Fibroblast of the aortic adventitia (primary cell): ENCODE measurements at places on chromosomes 4 and X. TPM values are rescaled to one million over a fixed set of nuclear protein-coding genes. Genes with fewer than 3 reads are reported as not detected.

DNA sequence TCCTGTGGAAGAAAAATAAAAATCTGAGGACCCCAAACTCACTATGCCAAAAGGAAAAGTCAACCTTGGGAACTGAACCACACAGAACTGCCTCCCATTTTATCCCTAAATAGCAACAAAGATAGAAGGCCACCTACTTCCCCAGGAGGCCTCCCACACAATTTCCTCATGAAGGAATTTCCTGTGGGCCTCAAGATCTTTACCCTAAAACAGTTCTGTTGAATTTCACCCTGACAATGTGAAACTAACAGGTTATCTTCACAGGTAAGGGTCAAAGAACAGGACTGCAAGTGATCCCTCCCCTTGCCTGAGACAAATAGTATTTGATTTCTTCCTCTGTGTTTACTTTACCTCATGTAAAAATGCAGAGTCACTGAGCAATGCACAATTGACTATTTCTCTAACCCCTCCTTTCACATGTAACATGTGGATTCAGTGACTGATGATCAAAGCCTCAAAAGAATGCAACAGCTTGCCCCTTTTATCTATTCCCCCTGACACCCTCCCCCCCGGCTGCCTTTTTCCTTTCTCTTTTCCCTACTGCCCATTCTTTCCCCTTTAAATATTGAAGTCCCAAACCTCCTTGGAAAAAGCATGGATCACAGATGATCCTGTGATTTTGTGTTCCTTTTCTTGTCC, 33.3 kb downstream of the MEPE start:
- peak; percentile 76 for DNase-seq

DNA sequence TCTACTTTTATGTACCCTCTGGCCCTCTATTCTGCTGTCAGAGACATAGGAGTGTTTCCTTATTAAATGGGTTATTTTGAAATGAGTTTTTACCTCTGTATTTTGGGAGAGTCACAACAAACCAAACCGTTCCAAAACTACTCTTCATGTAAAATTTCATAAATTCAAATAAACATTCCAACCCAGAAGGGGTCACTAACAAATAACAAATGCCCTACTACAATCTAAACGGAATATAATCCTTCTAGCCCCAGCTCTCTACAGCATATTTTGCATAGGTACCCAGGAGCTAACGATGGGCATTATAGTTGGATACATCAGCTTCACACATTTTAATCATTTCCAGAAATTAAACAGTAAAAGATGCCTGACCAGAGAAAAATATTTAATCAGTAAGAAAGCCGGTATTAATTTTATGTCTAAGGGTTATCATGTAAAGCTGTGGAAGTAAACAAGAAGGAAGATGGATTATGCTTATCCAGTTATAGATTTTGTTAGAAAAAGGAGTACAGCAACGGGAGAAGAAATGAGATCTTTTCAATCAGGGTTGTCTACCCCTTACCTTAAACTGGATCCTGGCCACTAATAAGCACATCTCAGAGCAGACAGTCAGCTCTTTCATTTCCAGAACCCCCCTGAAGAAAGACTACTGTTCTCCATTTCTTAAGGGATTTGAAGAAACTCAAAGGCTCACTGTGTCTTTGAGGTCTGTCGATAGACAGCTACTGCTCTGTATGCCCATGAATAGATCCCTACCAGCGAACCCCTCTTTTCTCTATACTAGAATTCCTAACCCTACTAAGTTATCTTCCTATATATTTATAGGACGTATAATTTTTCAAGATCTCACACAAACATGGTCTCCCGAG, 1.2 kb downstream of the UGDH start:
- no peak for DNase-seq

GRCh38 chr4:123017636-123018395, 95.4 kb upstream of the NUDT6 start:
- peak; percentile 64 for DNase-seq

KCND1 gene
- 0.81 and 1.4 TPM in 2 replicates for total RNA-seq

- DNase-seq, result peak; percentile 20
Measured at GRCh38 chr4:100907465-100908454, 389.9 kb upstream of the EMCN start.

DNA sequence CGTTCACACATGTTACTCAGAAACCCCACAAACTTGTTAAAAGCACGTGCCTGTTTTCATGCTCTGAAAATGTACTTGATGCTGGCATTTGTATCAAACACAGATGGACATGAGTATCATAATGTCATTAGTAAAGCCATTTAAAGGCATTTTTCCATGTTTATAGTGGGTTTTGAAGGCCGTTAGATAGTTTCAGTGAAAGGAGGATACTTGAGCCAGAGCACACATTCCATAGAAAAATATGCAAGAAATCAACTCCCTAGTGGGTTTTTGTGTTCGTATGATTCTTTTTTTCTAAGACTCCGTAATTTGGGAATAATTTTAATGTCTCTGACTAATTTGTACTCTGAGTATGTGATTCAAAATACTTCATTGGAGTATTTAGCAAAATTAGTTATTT, 216.2 kb upstream of the BMP3 start:
- DNase-seq, result peak; percentile 2

- peak; percentile 20 for DNase-seq
Measured at GRCh38 chrX:8848911-8849310, 47.7 kb upstream of the FAM9A start.

NELFA gene
- total RNA-seq, result 14.8 and 26.2 TPM in 2 replicates

IL21 gene
- total RNA-seq, result not detected in 2 replicates

DNA sequence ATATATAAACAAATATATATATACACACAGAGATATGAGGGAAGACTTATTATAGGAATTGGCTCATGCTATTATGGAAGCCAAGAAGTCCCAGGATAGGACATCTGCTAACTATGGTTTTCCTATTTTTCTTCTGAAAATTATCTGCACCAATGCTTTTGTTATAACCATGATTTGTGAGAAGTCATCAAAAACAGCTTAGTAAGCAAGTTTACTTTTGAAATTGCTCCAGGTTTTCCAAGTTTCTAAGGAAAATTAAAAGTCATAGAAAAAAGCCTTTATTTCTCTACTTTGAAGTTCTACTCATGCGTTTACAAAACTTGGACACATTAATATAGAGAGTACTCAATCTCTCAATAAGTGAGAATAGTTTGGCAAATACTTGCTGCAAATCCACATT, 213.1 kb downstream of the TRAM1L1 start:
- no peak for DNase-seq

RNF128 gene
- 0.82 and 12.6 TPM in 2 replicates for total RNA-seq

DNA sequence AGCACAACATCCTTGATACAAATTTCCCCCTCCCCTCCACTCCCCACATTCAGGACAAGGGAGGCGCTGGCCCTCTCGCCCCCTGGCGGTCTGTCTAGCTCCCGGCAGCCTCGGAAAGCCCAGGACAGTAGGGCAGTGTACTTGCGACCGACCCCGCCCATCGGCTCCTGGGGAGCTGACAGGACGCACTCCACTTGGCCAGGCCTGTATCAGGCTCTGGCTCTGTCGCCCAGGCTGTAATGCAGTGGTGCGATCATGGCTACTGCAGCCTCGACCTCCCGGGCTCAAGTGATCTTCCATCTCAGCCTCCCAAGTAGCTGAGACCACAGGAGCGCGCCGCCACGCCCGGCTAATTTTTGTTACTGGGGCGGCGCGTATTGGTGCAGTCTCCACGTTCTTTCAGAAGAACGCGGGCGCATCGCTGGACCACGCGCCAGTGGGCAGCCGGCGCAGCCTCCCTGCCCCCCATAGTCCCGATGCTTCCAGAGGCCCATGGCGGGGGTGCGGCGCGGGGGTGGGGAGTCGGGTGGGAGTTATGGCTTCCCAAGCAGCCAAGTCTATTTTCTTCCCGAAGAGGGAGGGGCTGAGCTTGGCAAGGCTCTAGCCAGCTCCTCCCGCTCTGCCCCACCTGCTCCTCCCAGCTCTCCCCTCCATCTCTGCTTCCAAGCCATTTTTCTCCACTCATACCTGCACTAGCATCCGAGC, 7.8 kb upstream of the AKAP14 start:
- DNase-seq, result no peak

DNA sequence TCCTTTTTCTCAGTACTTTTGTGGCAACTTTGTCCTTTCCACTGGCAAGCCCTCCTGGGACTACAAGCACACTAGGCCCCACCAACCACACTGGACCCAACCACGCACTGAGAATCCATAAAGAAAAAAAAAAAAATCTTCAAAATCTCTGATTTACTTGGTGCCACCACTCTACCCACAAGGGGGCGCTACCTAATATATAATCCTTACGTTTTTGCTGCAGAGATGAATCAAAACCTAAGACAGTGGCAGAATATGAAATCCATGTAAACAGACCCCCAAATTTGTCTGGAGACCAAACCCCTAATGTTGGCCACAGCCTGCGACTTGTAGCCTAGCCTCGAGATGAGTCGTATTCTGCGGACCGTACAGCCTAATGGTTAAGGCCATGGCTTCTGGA, 63.5 kb upstream of the ARHGAP36 start:
- peak; percentile 18 for DNase-seq

- peak; percentile 87 for DNase-seq
Measured at GRCh38 chr4:183118585-183118984, 19.5 kb downstream of the WWC2 start.

POU4F2 gene
- total RNA-seq, result not detected in 2 replicates

DNA sequence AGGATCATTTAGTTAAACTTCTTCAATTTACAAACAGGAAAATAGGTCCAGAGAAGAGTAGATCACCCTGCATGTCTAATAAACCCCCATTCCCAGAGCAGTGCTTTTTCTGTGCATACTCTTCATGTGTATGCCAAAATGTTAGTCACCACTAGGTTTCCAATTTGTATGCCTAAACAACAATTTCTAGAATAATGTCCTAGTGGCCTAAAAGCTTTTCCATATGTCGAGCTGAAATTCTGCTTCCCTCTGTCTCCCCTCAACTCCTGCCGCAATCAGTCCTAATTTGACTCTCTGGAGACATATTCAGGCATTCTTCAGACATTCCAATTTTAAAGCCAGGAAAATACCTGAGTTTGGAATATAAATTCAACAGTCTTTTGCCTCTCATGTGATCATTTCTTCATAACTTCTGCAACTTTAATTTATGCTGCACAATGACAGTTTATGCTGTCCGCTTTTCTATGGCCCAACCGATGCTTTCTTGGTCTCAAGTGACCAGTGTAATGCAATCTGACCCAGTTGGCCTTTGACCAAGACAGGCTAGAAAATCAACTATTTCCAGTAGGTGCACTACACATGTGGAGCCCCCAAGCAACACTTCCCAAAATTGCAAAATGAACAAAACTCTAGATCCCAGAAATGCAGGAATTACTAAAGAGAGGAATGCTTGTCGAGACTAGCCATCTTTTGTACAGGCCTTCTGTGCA, 122.9 kb upstream of the FMR1 start:
- no peak for DNase-seq

- no peak for DNase-seq
Measured at GRCh38 chrX:40749681-40750494, 14.5 kb upstream of the MED14 start.

DNA sequence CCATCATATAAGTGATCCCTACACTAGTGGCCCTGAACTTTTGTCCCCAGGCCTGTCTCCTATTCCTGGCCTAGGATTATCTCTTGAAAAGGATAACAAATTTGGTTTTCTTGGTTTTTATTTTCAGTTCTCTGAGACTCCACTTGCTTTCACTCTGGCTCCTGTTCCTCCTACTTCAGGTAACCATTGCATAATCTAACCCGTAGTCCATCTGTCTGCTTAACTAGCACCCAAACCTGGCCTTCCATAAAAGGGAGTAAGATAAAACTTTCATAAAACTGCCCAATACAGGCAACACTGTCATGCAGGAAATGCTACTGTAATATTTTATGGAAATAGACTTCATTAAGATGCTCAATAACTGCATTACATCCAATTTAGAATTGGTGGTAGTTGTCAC, 52.1 kb upstream of the RAP1GDS1 start:
- DNase-seq, result no peak

GRCh38 chr4:22794732-22795131, 102.0 kb downstream of the GBA3 start:
- DNase-seq, result no peak

DNA sequence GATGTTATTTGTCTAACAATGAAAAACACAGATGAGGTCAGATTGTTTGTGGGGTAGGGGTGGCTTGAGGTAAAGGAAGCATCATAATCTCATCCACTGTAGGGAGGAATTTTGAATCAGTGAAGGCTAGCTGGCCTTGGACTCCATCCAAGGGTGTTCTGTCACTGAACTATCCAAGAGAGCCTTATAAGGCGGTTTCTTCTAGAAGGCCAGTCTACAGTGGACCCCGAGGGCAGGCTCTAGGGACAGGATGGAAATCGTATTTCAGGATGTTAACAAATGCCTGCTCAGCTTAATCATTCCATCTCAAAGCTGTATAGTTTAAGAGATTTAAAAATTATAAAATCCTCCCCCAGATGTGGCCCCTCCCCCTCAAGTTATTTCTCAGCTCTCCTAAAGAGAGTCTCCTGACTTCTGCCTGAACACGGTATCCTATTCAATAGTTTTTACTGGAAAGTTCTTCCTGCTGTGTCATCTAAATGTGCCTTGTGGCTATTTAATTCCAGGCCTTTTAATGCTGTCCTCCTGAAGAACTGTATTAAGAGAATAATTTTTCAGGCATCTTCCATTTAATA, 8.0 kb downstream of the IGFBP7 start:
- DNase-seq, result peak; percentile 86

DNA sequence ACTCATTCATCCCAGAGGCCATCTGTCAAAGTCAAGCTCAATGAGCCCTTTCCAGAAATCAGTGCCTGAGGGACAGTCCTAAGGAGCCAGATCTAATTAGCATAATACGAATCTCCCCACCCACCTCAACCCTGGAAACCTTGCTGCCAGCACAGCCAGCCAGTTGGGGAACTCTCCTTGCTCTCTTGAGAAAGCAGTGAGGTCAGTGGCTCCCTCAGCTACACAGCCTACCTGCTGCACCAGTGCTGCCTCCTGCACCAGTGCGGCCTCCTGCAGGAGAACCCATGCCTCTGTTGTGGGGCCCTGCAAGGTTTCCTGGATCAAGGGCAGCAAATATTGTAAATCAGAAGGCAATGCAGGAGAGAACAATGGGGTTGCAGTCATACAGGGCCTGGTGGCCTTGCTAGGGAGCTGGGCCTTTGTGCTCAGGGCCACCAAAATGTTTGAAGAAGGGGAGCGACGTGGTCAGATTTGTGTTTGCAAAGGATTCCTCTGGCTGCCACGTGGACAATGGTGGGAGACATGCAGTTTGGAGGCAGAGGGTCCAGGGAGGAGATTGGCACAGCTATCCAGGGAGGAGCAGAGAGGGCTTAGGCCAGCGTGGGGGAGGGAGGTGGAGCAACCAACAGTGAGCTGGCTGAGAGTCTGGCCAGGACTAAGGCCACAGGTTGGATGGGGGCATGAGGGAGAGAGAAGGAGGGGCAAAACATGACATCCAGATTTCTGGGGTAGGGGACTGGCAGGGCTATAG, 124.3 kb upstream of the MAMLD1 start:
- no peak for DNase-seq
